Ureter (tissue), 1 donor: ENCODE measurements at places on chromosomes 11 and 22.

DNA sequence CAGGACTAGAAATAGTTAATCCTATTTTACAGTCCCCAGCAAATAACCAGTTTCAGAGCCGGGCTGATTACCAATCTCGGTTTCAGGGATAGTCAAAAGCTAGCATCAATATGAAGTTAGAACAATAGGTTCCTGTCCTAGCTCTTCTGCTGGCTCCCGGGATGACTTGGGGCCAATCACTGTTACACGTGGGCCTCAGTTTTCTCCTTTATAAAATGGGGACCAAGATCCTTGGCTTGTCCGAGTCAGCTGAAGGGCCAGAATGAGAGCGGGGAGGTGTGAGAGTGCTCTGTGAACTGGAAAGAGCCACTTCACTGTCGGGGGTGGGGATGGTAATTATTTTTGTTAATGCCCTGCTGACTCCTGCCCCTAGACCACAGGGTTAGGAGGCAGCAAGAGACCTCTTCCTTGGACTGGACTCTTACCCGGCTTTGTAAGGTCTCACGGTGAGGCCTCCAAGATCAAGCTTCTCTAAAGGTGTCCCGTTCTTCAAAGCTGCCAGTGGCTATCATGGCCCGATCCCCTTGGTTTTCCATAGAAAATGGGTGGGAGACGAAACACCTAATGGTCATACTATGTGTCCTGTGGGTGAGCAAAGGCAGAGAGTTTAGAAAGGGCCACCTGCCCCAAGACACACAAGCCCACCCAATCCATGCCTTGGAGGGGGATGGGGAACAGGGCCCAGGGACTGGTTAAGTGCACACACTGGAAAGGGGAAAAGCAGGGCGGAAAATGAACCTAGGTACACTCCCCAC, 1.4 kb downstream of the UCP2 start:
- no peak for DNase-seq

GRCh38 chr22:37501610-37502341, 15.6 kb upstream of the MFNG start:
- DNase-seq: peak; percentile 72

DNA sequence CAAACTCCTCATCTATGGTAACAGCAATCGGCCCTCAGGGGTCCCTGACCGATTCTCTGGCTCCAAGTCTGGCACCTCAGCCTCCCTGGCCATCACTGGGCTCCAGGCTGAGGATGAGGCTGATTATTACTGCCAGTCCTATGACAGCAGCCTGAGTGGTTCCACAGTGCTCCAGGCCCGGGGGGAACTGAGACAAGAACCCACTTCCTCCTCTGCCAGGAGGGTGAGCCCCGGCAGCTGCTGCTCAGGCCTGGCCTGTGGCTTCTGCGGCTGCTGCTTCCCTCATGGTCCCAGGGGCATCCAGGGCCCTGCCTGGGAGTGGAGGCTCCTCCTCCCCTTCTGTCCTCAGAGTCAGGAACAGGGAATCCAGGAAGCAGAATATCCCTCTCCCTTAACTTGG, 98.4 kb downstream of the ZNF280B start:
- no peak for DNase-seq

DNA sequence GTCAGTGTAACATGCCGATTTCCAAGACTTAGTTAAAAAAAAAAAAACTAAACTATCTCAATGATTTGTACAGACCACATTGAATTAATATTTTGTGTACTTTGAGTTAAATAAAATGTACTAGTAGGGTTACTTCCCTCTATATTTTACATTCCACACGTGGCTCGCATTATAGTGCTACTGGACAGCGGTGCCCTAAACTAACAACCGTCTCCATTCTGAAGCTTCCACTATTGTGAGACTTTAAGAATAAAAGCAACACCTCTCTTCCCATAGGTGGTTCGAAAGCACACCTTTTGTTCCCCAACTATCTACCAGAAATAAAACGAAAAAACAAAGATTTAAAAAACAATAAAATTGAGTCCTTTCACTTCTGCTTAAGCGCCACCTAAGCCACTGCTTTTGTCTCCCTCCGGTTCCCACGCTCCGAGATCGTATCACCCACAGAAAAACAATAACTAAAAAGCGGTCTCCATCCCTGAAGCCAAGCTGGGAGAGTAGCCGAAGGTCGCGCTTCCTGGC, 380 bp upstream of the TTC17 start:
- DNase-seq: no peak

DNA sequence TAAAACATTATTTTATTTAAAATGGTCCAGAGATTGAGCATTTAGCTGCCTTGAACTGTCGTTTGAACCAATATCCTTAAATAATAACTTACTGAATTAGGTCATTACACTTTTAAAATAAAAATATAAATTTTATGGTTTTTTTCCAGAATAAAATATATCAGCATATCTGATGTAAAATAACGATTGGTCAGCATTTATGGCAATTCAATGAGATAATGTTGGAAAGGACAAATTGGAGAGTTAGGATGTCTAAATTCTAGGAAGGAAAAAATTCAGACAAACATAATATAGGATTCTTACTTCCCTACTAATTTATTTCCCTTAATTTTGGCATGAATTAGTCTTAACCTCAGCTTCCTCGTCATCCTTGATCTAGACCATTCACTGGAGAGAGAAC, 113.4 kb downstream of the GRIA4 start:
- no peak for DNase-seq

- no peak for DNase-seq
Observed at GRCh38 chr11:128939591-128939990, 3.1 kb downstream of the TP53AIP1 start.

DNA sequence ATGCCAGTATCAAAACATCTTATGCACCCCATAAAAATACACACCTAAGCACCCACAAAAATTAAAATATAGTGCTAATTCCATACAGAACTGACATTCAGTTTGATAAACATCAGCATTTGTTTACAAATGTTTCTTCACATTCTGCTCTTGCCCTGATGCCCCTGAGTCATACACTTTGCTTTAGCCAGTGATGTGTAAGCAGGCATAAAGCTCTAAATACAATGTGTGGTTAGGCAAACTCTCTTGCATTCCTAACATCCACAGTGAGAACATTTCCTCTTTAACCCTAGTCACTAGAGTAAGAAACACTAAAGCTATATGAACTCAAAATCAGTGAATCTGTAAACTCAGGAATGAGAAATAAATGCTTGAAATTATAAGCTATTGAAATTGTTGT, 1060.7 kb downstream of the FAM181B start:
- DNase-seq: no peak

DNA sequence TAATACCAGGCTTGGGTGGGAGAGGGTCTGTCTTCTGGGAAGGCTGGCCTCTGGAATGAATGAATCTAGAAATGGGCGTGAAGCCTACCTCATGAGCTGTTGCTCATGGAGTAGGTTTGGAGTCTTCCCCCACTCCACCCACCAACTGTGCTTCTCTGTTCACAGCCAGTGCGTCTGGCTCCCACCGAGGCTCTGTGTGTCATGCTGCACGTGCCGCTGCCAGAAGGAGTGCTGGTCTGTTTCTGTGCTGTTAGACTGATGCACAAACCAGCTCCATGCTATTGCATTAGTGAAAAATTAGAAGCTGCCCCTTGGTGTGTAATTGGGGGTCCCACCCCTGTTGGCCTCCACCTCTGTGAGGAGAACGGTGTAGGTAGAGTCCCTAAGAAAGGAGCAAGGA, 132.3 kb upstream of the PARVA start:
- DNase-seq: no peak

- DNase-seq: no peak
Observed at GRCh38 chr11:119422809-119423508, at the start of gene THY1. Gene THY1, minus strand, starts transcription at chr11:119423172. Its CDS starts 2,267 bp downstream, at chr11:119420905.
